ENCODE measurements at places on chromosomes 3 and 15.

GRCh38 chr15:70133781-70134421, 36.2 kb upstream of the TLE3 start:
- no peak for DNase-seq

- no peak for DNase-seq
Measured at GRCh38 chr15:66827698-66828055, 125.6 kb downstream of the SMAD6 start.

DNA sequence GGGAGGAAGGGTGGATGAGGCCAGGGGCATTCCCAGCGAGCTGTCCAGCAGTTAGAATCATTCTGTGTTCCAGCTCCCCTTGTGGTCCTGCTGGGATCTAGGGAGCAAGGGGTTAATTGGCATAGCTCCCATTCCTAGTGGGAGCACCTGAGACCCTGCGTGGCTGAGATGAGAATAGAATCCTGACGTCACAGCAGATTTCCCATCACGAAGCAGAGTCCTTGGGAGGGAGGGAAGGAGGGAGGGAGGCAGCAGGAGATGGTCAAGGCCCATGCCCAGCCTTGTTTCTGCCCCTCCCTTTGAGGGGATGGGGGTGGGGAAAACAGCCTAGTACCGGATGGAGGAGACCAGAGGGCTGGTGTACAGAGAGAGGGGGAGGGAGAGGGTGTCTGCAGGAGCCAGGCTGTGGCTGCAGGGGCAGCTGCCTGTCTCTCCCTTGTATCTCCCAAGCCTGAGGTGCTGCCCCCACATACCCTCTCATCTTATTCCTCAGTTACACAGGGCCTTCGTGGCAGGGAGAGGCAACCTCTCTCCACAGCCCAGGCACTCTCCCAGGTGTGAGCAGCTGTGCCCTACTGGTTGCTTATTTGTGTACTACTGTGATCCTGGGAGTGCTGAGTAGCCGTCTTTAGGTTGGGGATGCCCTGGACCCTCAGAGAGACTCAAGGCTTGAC, 5.4 kb downstream of the TYRO3 start:
- DNase-seq = no peak

GRCh38 chr3:155554777-155555451, 190.0 kb downstream of the PLCH1 start:
- no peak for DNase-seq

Data from central memory CD4-positive, alpha-beta T cell (primary cell).